ENCODE measurements at places on chromosomes 1 and 21.

- DNase-seq = no peak
Observed at GRCh38 chr1:99384021-99384420, 119.7 kb downstream of the PLPPR4 start.

- no peak for DNase-seq
Observed at GRCh38 chr1:9399510-9400424, 107.1 kb downstream of the SPSB1 start.

- DNase-seq = no peak
Observed at GRCh38 chr1:23960291-23961020, 828 bp downstream of the PNRC2 start.

DNA sequence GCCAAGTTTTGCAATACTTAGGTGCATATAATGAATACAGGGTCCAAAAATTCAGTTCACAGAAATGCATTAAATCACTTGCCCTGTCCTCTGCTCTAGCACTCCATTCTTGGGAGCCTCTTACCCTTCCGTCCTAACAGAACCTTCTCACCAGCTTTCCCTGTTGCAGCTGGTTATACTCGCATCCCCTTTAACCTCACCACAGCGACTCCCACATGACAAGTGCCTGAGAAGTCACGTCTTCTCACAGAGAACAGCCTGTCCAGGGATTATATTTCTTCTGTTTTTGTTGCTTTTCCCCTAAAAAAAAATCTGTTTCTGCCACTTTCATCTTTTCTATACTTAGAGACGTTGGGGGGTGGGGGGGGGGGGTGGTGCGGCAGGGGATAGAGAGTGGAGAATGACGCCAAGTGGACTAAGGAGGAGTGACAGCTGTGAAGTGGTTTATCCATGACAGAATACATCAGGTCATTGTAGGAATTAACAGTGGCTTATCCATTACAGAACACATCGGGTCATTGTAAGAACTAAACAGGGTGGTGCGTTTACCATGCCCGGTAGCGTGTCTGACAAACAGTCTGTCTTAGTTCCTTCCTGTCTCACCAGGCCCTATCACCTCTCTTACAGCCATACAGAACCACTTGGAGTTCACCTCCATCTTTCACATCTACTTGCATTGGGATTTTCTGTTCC, 117.6 kb downstream of the UBE2U start:
- DNase-seq = no peak

DNA sequence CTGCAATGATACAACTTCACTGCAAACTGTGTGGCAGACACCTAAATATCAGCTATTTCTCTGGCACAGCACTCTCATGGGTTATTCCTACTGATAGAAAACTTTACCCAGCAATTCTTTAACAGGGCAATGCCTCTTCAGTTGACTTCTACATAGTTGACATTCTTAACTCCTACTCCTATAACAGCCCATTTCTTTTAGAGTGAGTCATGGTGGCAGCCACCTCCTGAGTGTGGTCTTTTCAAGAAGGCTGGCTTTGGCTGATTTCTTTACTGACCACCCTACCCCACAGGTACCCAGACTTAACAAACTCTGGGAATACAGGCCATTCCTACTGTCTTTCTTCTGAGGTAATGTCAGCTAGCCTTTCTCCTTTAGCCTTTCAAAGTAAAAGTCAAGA, 805.8 kb upstream of the ADGRL2 start:
- DNase-seq = no peak

GRCh38 chr1:153763365-153764225, 11.6 kb upstream of the SLC27A3 start:
- DNase-seq = no peak

GRCh38 chr1:171220081-171220420, 28.2 kb upstream of the FMO1 start:
- DNase-seq = no peak

DNA sequence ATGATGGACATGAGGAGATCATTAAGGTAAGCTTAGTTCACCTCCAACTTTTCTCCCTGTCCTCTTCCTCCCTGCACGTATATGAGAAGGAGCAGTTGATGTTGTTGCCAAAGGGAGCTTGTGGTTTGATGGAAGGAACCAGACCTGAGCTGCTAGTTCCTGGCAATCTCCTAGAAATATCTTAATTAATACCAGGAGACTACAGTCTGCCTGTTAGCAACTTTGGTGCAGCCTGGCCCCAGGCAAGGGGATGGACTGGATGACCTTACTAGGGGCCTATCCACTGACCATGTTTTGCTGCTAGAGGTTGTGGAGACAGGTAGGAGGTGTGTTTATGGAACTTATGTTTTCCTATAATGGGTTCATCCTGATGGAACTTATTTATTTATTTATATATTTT, 22.6 kb downstream of the TUFT1 start:
- DNase-seq = no peak

GRCh38 chr1:200279810-200280411, 129.9 kb downstream of the ZNF281 start:
- no peak for DNase-seq

GRCh38 chr1:194033646-194034045, 847.2 kb upstream of the B3GALT2 start:
- no peak for DNase-seq

DNA sequence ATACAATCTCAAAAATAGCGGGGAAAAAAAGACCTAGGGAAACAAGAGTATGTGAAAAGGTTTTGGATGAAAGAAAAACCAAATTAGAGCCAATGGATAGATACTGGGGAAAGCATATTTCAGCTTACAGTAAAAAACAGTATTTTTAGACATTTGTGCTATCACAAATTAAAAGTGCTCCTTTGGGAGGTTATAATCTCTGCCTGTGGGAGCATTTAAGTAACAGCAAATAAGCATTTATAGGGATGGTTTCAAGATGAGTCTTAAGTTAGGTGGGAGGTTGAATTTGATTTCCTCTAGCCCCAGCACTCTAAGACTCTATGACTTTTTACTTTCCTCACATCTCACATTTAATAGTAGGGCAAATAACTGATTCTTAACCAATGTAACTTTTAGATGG, 79.6 kb upstream of the SLFNL1 start:
- DNase-seq = no peak

DNA sequence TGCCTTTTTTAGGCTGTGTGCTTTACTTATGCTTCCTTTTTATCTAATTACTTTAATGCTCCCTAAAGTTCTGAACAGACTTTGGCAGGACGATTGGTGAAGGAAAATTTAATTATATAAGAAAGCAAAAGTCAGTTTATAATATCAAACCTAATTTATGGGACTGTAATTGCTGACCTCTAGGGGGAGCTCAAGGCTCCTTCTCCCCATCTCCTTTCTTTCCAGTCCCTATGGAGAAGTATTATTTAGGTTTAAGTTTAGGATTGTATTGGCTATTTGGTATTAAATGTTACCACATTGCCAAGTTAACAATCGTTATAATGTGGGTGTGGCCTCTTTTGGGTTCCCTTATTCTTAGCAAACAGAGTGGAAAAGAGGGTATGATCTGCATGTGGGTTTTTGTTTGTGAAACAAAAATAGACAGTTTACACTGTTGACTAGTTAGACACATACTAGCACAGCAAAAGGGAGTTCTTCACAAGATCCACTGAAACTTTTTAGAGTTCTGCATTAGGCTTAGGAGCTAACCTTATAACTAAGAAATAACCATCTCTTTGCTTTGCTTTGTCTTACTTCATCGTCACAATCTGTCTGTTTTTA, 48.2 kb upstream of the TNFSF4 start:
- DNase-seq = no peak

DNA sequence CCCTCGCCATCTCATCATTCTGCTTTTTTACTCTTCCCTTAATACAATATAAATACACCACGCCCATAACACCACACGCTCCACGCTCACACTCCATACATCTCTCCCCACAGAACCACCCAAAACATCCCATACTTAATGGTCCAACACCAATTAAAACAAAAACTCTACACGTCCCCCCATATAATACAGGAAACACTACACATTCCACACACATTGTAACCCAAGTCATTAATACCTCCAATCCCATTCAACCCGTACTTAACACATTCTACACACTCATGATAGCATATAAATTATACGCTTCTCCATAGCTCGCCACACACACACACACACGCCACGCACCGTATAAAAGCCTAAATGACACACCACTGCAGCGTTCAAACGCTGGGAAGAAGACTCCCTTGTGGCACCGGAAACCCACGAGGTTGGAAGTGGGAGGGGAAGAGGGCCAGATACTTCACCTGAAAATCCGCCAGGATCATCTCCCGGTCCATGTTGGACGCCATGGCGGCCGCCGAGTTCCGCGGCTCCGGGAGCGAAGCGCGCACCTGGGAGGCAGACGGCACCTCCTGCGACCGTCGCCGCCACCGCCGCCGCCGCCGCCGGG, 659 bp downstream of the FAF1 start:
- no peak for DNase-seq

DNA sequence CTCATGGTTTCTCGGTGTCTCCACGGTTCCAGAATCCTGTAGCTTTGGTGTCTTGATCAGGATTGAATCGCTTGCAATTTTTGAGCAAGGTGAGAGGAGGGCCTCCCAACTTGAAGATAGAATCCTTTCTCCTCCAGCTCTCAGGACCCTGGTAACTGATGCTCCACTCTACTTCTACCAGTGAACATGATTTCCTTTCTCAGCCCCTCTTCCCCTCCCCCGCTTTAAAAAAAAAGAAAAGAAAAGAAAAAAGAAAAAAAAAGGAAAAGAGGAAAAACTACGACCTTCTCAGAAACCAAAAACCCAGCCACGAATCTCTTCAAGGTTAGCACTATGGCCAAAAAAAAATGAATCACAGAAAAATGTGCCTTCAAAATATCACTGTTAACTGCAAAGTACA, 1.2 kb downstream of the ARHGEF11 start:
- no peak for DNase-seq

DNA sequence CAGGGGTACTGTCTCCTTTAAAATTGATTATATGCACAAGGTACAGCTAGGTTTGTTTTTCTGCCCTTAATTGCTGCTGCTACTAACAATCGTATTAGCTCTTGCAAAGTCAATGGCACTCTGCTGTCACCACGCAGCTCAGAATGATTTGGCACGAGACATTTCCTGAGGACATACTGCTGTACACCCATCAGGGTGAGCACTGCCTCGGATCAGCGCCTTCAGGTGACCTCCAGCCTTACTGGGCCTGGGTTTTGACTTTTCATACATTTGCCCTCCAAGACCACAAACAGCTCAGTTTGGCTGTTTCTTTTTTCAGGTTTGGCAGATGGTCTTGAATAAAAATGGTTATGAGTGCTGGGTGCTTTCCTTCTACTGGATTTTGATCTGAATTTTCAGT, 110.9 kb downstream of the NTPCR start:
- no peak for DNase-seq

Data from activated CD4-positive, alpha-beta T cell treated with anti-CD3 and anti-CD28 coated beads for 24 hours (primary cell).